Esophagus squamous epithelium (tissue), 5 donors: ENCODE measurements at places on chromosomes 2 and 18.

- DNase-seq: no peak
Measured at GRCh38 chr2:241820625-241821384, 11.8 kb downstream of the NEU4 start.

- no peak for DNase-seq
Measured at GRCh38 chr2:102271844-102272243, 39.5 kb upstream of the IL1RL1 start.

- DNase-seq: no peak
Measured at GRCh38 chr2:157748371-157749142, 119.9 kb upstream of the ACVR1C start.

DNA sequence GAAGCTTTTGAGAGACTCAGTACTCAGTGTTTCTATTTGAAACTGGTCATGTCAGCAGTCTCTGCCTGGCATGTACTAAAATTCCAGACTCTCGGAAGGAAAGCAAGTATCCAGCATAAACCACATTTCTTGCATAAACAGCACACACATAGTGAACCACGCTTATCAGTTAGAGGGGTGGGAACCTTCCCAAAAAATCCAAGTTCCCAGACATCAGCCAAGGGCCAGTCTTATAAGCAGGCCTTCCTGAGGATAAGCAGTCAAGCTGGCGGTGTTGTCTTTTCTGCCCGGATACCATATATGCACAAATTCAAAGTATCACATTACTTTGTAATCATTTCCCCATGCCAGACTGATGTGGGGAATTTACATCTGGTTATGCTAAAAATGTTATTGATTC lies 73.6 kb downstream of the ST6GAL2 start:
- DNase-seq: no peak

- no peak for DNase-seq
Measured at GRCh38 chr2:37689751-37690150, 18.3 kb upstream of the CDC42EP3 start.

- no peak for DNase-seq
Measured at GRCh38 chr18:12371590-12371989, 5.4 kb downstream of the AFG3L2 start.

GRCh38 chr2:226403369-226403768 lies 396.3 kb downstream of the IRS1 start:
- DNase-seq: no peak

GRCh38 chr2:62991605-62992004 lies 59.0 kb upstream of the OTX1 start:
- no peak for DNase-seq

GRCh38 chr2:38323623-38324022 lies 53.5 kb downstream of the ATL2 start:
- DNase-seq: no peak

GRCh38 chr18:56568986-56569385 lies 69.4 kb downstream of the TXNL1 start:
- DNase-seq: no peak

DNA sequence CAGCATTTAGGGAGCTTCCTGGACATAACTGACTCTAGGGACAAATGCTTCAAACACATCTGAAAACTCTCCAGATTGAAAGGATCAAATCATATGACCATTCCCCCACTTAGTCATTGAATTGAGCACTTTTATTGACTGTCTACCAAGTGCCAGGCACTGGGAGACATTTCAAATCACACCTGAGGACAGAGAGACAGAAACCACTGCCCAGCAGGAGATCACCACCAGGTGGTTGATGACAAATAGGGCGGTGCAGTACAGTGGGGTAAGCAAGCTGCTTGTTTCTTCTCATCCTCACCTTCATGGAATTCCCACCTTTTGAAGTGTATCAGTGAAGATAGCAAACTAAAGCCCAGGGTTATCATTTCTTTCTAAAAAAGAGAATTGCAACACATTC lies 19.0 kb upstream of the CXCR4 start:
- no peak for DNase-seq

DNA sequence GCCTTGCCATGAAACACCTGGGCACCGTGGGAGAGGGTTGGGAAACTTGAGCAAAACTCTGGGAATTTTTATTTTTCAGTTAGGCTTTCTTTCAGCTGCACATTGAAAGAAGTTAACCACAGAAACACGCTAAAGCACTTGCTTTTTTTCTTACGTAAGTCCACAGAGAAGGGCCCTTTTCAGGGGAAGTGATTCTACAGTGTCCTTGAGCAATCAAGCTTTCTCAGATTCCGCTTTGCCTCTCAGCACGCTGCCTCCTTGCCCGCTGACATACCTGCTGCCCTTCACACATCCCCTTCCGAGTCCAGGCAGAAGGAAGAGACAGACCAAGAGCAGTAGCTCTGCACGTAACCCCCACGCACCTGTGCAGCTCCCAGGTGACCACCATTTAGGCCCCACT lies 135.5 kb upstream of the MYT1L start:
- no peak for DNase-seq

- DNase-seq: no peak
Measured at GRCh38 chr2:69789175-69789721, 40.2 kb upstream of the GMCL1 start.

- DNase-seq: no peak
Measured at GRCh38 chr18:61732854-61733253, 160.0 kb downstream of the RNF152 start.

DNA sequence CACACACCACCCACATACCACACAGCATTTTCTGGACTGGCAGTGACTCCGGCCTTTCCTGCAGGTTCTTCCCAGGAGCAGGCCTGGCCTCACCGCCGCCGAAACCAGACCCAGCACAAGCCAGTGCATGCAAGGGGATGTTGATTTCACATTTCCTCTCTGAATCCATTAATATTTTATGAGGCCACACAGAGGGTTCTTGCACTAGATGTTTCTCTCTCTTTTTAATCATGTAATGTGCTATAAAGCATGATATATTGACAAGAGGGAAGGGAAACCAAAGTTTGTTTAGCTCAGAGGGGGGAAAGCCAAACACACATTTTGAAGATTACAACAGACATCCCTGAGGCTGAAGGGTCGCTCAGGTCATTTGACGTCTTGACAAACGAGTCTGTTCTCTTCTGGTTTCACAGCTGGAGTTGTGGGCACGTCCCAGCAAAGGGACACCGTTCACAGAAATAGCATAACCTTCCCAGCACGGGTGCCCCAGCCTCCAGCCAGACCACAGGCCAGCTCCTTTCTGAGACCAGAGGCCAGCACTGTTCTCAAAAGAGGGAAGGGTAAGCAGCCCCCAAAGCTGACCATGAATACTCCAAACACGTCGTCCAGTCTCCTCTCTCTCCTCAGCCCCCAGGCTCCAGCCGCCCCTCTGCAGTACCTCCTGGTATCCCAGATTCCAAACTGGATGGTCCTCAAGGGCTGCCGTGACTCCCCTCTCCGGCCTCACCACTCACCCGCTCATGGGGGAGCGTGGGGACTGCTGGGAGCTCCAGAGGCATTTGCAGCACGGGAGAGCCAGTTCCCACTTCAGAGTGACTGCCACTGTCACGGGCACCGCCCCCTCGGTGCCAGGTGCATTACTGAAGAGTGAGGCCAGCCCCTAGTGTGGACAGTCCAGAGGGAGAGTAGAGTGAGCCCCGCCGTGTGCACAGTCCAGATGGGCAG lies 340.3 kb upstream of the SALL3 start:
- DNase-seq: no peak

DNA sequence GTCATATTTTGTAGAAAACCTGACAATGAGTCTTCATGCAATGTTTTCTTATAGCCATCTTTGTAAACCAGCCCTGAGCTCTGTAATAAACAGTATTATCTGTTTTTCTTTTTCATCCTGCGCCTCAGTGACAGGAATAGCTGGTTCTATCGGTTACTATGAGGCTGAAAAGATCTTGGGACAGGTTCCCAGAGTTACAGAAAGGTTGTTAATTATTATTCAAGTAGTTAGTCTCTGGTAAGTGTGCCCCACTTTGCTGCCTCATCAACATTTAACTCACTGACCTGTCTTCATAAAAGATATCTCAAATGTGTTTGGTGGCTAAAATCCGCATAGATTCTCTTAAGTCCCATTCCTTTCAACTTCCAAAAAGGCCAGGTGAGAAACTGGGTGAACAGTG lies 18.6 kb downstream of the ACAA2 start:
- no peak for DNase-seq

GRCh38 chr2:196555726-196556125 lies 83.8 kb upstream of the CCDC150 start:
- no peak for DNase-seq

DNA sequence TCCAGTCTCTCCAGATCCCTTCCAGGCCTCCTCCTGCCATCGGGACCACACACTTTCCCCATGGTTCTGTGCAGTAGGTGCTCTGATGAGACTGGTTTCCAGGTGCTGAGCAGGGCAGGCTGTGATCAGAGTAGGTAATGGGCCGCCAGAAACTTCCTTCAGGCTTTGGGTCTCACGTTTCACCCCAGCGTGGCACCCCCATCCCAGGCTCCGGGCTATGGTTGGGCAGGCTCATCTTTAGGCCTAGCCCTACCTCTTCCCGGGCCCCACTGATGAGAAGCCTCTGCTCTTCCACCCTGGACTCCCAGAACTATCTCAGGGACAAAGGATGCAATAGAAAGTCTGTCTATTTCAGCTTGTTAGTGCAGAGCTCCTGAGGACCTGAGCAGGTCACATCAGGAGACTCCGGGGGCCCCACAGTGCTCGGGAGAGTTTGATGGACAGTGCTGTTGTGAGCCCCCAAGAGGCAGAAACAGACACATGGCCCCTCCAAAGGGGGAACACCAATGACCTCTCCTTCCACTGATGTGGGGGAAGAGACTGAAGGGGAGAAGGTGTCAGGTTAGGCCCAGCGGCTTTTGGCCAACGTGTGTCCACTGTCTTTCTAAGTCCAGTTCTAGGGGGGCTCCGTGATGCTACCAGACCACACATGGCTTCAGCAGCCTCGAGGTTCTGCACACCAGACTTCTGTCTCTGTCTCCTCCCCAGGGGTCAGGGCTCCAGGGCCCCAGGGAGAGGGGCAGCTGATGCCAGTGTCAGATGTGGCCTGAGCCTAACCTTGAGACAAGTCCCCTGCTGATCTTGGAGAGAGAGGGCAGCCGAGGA lies 5.8 kb upstream of the PROM2 start:
- DNase-seq: no peak

- no peak for DNase-seq
Measured at GRCh38 chr18:75587131-75587530, 159.6 kb upstream of the SMIM21 start.

- no peak for DNase-seq
Measured at GRCh38 chr2:16404146-16404545, 261.5 kb downstream of the CYRIA start.

- DNase-seq: no peak
Measured at GRCh38 chr2:134436706-134437105, 182.8 kb downstream of the MGAT5 start.

- no peak for DNase-seq
Measured at GRCh38 chr18:10497206-10497749, 28.5 kb upstream of the NAPG start.

- DNase-seq: no peak
Measured at GRCh38 chr2:174227748-174228147, 20.6 kb downstream of the OLA1 start.

DNA sequence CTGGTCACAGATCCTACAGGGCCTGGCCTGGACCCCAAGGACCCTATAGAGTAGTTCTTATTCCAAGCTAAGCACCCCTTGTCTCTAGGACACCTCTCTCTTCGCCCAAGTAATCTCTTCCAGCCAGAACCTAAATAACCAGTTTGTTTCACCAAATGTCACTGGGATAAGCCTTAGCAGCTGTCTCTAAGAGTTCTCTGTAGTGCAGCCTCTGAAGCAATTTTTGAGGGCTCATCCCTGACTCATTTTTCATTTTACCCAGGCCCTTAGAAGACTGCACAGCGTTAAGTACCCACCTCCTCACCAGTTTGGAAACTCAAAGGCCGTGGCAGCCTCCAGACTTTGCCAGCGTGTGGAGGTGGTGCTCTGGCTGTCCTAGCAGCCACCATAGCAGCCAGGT lies 290.1 kb upstream of the SIX2 start:
- no peak for DNase-seq

- no peak for DNase-seq
Measured at GRCh38 chr2:181554061-181554830, 97.1 kb downstream of the ITGA4 start.

- DNase-seq: no peak
Measured at GRCh38 chr2:58866040-58866439, 624.9 kb upstream of the FANCL start.

GRCh38 chr2:12469141-12469561 lies 247.6 kb upstream of the TRIB2 start:
- no peak for DNase-seq

GRCh38 chr2:121868652-121869051 lies 113.2 kb downstream of the TSN start:
- no peak for DNase-seq

DNA sequence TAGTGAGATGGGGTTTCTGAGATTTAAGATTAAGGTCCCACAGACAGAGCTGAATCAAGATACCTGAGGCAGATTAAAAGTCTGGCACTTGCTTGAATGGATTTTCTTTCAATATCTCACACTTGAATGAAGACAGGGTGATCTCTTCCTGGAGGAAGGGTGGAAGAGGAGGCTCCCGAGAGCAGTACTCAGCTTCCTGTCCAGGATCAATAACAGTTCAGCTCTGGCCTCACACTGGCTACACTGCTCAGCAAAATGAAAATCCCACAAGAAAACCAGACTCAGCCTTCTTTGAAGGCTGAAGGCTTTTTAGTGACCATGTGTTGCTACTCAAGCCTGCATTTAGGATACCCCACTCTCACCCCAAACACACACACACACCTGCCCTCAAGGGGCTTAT lies 11.1 kb downstream of the ARHGEF33 start:
- no peak for DNase-seq

DNA sequence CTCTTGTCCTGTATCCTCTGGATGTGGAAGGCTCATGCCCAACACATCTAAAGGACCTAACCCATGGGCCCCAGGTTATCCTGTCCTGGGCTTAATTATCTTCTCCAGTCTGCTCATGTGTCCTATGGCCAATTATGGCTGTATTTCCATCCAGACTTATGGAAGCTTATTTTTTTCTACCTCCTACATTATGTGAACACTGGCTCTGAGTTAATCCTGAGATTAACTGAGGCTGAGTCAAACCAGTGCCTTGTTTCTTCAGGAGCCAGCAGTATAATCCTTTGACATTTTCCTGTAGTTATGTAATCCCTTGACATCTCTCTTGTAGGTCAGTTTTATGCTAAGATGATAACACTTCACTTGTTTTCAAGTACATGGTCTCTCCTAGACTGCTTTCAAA lies 213.6 kb downstream of the PMAIP1 start:
- no peak for DNase-seq

- DNase-seq: no peak
Measured at GRCh38 chr2:17416884-17417391, 101.3 kb downstream of the RAD51AP2 start.

DNA sequence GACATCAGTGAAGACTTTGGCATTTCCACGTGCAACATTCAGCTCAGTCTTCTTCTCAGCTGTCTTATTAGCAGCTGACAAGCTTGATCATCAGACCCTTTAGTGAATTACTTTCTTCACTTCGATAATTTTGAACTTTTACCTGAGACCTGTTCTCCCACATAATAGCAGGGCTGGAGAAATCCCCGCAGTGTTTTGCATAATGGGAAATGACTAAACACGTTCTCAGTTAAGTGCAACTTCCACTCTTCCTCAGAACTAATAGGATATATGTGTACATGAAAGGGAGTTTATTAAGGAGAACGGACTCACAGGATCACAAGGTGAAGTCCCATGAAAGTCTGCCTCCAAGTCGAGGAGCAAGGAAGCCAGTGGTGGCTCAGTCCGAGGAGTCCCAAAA lies 28.8 kb upstream of the MBP start:
- no peak for DNase-seq

GRCh38 chr2:169704160-169704708 lies 10.0 kb downstream of the PHOSPHO2 start:
- DNase-seq: no peak
